ENCODE measurements at places on chromosomes 1 and 21.
A peak's percentile ranks its signal among the peaks of the same experiment; 100 is the strongest.

DNA sequence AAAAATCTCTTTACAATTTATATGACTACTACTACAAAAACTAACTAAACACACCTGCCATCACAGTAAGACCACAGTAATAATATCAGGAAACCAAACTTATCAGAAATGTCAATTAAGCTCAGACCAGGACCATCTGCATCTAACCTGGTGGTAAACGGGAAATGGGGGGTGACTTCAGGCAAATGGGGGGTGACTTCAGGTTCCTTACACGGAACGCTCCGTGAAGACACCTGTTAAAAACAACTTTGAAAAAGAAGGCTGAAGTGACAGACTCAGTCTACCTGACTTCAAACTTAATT lies 15.8 kb downstream of the PRDM15 start:
- DNase-seq = no peak

DNA sequence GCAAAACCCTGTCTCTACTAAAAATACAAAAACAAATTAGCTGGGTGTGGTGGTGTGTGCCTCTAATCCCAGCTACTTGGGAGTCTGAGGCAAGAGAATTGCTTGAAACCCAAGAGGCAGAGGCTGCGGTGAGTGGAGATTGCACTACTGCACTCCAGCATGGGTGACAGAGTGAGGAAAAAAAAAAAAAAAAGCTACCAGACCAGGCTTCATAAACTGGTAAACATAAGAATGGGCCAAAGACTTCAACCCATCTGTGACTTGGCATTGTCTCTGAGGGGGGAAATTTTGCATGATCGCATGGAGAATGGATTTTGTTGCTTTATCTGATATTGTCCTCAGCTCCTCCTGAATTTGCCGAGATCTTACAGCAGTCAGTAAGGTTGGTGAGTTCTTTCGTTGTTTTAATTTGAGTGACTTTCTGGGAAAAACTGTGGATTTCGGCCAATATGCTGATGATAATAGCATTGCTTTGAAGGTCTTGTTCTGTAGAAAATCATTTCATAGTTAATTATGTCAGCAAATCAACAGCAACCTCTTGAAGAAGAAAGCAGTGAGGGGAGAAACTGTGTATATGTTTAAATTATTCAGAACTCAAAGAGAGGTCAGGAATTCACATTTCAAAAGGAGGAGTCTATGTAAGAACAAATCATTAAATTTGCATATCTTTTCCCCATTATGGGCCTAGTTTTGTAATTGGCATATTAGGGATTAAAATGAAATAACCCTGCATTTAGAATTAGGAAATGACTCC lies 13.1 kb downstream of the FGGY start:
- DNase-seq = no peak

DNA sequence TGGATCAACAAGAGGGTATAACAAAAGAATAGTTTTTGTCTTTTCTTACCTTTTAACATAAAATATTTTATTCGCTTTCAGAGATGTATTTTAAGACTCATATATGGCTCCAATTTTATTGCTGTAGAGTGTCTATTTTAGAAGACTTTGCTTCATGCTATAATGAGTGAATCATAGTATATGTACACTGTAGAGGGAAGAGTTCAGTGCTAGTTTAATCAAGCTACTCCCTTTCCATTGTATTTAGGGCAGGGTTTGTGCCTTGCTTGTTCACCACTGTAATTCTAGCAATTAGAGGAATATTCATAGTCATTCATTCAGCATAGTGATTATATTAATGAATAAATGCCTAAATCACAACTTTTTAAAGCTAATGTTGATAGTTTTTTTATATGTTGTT lies 78.8 kb downstream of the CEP350 start:
- DNase-seq = no peak

DNA sequence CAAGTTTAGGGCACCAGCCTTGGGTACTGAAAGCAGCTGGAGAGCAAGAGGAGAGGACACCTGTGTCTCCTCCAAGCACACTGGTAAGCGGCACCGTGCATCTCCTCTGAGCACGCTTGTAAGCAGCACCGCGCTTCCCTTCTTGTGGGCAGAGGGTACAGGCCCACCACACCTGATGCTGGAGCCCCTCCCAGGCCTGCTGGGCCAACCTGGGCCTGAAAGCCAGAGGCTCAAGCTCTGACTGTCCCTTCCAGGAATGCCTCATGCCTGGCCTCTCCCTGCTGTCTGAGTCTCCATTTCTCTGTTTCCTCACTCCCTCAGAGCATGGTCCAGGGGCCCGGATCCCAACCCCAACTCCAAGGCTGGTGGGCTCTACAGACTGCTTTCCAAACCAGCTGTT lies 25.9 kb downstream of the DMBX1 start:
- DNase-seq = no peak

- no peak for DNase-seq
These were observed 3.5 kb downstream of the PLPP3 start for GRCh38 chr1:56575865-56576264.

- DNase-seq = no peak
These were observed 27.4 kb upstream of the AVPR1B start for GRCh38 chr1:206144605-206145004.

GRCh38 chr1:161285113-161285512 lies 24.7 kb downstream of the MPZ start:
- no peak for DNase-seq

GRCh38 chr1:156935505-156936128 lies 15.2 kb downstream of the LRRC71 start:
- DNase-seq = peak; percentile 36

DNA sequence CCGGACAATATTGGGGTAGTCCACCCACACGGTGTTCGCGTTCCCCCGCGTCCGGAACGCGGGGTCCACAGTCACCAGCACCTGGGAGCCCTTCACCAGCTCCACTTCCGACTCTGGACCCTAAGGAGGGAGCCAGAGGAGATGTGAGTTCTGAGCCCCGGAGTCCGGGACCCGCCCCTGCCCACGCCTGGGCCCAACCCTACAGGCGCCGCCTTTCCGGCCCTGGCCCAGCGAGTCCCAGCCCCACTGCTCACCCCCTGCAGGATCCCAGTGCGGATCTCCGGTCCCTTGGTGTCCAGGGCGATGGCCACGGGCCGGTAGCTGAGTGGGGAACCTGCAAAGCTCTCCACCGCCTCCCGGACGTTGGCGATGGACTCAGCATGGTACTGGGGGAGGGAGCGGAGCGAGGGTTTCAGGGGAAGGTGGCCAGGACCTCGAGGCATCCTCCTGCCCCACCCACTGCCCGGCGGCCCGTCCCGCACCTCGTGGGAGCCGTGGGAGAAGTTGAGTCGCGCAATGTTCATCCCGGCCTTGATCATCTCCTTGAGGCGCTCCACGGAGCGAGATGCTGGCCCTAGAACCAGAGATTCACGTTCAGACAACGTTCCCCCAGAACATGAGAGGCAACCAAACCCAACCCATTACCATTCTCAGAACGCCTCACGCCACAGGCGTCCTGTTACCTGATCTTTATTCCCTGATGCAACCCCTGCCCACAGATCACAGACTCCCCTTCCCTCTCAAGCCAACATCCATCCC lies 5.9 kb downstream of the PKLR start:
- DNase-seq = peak; percentile 59

- no peak for DNase-seq
These were observed 9.4 kb downstream of the PRXL2B start for GRCh38 chr1:2595812-2596529.

DNA sequence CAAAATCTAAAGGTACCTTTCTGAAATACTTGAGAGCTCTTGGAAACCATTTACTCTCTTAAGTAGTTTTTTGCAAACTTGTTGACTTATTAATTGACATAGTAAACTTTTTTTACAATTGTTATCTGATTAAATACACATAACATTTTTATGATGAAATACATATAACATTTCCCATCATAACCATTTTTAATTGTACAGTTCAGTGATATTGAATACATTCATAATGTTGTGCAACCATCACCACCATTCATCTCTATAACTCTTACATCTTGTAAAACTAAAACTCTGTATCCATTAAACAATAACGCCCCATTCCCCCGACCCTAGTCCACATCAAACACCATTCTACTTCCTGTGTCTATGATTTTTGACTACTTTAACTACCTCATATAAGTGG lies 95.7 kb upstream of the ZNF648 start:
- no peak for DNase-seq

DNA sequence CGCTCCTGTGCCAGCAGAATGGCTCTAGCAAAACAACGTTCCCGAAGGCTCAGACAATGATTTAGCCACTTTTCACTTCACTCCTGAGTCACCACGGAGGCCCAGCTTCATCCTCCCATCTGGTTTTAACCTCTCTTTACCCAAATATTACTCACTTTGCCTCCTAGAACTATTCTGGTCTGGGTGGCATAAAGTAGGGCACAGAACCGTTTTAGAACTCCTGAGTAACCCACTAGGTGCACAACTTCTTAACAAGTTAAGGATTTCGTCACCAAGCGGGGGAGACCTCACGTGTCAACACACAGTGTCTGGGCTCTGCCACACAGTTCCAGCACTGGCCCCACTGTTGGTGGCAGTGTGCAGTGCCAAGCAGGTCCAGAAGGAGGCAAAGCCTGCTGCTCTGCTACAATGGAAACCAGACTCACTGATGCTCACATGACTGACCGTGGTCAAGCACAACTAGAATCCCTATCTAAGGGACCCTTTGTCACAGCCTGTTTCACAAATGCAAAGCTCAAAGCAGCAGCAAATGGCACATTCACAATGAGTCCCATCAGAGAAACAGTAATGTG lies 121.7 kb downstream of the SIPA1L2 start:
- no peak for DNase-seq

DNA sequence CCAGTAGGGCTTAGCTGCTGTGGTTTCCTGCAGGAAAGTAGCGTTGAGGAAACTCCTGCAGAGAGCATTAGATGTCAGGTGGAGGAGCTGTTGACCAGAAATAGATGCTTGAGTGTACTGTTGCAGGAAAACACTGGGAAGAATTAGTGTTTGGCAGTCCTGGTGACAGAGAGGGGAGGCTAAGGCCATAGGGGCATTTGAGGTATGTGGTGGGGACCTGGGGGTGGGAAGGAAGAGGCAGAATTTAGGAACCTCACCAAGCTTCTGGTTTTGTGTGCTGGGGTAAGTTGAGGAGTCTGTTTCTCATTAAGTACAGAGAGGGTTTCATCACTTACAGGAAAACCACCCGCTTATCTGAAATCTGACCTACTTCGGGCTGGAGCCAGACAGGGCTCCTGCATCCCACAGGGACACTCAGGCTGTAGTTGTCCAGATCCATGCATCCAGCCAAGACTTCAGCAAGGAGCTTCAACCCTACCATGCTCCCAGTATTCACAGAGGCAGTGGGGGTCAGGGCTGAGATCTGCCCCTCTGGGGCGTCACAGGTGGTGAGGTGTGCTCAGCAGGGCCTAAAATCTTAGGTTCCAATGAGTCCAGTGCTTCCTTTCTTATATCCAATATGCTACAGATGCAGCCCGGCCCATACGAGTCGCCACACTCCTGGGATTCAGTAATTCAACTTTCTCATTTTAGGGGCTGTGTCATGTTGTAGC lies 15.1 kb downstream of the SH2D2A start:
- DNase-seq = no peak

- DNase-seq = no peak
These were observed 21.6 kb downstream of the RAVER2 start for GRCh38 chr1:64766429-64766828.

DNA sequence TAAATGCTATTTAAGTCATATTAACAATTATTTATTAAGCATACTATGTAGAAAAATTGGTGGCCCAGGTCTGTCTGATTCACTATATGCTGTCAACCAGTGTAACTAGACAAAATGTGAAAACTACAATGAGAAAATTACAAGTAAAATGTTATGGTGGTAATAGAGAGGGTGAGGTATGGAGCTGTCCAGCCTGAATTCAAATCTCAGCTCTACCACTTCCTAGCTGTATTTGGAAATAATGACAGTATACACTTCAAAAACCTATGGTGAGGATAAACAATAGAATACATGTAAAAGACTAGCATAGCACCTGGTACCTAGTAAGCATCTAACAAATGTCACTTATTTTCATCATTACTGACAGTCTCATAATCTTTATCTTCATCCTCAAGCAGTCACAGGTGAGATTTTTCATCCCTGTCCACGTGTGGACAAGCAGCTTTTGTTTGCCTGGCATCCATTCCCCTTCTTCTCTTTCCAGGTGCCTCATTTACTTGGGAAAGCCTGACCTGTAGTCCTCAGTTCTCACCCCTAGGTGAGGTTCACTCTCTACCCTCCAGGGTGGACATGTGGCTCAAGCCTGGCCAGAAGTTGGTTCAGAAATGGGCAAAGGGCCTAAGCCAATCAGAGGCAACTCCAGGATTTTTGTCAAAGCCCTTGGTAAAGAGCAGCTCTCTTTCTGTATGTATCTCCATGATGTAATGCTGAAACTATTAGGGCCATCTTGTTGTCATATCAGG lies 29.5 kb downstream of the EGLN1 start:
- DNase-seq = peak; percentile 35

- DNase-seq = no peak
These were observed 102.3 kb upstream of the ZNF648 start for GRCh38 chr1:182163821-182164223.

GRCh38 chr1:7223334-7224080 lies 438.3 kb downstream of the CAMTA1 start:
- no peak for DNase-seq

GRCh38 chr1:22471078-22471477 lies 19.4 kb downstream of the ZBTB40 start:
- no peak for DNase-seq

All from iPS-NIHi11 (cell line).